ENCODE measurements at places on chromosomes 4 and X.

- no peak for DNase-seq
Observed at GRCh38 chrX:6980981-6981380, 166.5 kb upstream of the STS start.

GRCh38 chrX:75781611-75782010 lies 3.4 kb downstream of the MAGEE2 start:
- DNase-seq: no peak

- no peak for DNase-seq
Observed at GRCh38 chrX:83845397-83845796, 15.5 kb upstream of the CYLC1 start.

DNA sequence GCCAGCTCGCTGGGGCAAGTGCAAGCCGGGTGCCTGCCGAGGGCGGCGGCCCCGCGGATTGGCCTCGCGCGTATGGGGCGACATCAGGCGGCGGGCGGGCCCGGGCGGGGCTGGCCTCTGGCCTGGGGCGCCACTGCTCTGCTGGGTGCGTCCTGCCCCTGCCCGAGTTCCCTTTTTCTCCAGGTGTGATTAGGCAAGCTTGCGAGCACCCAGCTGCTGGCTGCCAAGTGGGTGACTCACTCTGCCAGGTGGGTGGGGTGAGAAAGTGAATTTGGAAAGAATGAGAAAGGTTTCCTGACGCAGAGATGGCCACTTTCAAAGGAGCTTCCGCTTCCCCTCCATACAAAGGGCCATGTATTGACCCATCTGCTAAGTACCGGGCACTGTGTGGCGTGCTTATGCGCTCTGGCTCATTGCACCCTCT lies 32.5 kb downstream of the FGFBP1 start:
- DNase-seq: peak; percentile 40

- no peak for DNase-seq
Observed at GRCh38 chr4:75179510-75179909, 246.6 kb downstream of the PARM1 start.

DNA sequence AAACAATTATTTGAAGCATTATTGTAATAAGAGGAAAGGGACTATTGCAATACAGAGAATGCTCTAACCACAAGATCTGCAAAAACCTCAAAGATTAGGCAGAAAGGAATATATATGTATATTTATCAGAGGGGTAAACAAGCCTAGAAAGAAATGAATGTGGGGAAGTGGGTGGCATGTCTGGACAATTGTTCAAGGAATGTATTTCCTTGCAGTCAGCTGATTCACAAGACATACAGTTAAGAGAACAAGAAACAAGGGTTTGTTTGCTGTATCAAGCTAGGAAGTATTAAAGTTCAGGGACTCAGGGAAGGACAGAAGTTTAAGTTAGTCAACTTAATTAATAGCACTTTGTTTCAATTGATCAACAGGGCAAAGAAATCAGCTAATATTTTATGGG lies 514.7 kb downstream of the CENPC start:
- no peak for DNase-seq

GRCh38 chr4:16858275-16858752 lies 40.1 kb downstream of the LDB2 start:
- no peak for DNase-seq

DNA sequence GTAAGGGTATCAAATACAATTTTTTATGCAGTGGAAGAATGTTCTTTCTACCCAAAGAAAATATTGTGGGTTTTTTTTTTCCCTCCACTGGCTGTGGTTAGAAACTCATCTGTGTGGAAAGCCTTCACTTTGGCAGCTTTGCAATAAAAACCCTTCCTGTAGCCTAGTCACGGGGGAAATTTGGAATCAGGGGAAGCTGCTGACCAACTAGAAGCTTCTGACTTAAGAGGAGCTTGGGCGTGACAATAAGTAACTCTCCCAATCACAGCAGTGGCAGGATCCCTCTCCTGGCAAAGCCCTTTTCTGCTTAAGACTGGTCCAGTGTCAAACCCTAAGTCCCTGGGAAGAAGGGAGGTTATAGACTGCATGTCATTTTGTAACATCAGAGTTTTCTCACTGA lies 87.9 kb downstream of the LRRC66 start:
- no peak for DNase-seq

GRCh38 chr4:9762823-9763475 lies 18.5 kb upstream of the DRD5 start:
- DNase-seq: peak; percentile 36

DNA sequence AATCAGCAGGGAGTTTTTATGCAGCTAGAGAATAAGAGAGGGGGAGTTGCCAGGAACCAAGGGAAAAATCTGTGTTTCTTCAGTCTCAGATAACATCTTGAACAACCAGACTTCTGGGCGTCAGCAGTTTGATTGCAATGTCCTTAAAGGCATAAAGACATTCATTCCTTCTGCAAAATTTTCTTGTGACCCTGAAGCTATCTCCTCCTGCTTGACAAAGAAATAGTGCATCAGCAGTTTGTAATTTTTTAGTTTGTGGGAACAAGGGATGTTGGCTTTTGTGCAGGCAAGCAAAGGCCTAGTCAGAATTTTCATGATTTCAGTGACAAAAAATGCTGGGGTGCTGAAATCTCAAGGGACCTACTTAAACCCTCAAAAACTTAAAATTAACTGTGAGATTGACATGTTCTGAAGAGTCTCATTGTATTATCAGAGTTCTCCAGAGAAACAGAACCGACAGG lies 125.8 kb upstream of the UNC5C start:
- DNase-seq: no peak

DNA sequence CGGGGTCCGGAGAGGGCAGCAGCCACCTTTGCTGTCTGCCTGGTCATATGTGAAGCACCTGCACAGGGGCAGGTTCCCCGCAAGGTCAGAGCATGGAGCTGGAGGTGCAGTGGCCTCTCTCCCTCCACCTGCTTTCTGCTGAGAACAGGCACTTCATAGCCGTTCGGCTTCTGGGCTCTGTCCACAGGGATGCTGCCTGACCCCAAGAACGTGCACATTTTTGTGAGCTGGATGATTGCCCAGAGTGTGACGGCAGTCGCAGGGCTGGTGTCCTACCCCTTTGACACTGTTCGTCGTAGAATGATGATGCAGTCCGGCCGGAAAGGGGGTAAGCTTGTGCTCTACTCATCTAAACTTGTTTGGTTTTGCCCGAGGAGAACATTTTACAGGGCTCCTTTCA lies 2.5 kb downstream of the SLC25A4 start:
- DNase-seq: no peak

GRCh38 chrX:123274796-123275195 lies 90.7 kb downstream of the GRIA3 start:
- DNase-seq: no peak

GRCh38 chr4:21134994-21135393 lies 434.7 kb downstream of the PACRGL start:
- DNase-seq: no peak

DNA sequence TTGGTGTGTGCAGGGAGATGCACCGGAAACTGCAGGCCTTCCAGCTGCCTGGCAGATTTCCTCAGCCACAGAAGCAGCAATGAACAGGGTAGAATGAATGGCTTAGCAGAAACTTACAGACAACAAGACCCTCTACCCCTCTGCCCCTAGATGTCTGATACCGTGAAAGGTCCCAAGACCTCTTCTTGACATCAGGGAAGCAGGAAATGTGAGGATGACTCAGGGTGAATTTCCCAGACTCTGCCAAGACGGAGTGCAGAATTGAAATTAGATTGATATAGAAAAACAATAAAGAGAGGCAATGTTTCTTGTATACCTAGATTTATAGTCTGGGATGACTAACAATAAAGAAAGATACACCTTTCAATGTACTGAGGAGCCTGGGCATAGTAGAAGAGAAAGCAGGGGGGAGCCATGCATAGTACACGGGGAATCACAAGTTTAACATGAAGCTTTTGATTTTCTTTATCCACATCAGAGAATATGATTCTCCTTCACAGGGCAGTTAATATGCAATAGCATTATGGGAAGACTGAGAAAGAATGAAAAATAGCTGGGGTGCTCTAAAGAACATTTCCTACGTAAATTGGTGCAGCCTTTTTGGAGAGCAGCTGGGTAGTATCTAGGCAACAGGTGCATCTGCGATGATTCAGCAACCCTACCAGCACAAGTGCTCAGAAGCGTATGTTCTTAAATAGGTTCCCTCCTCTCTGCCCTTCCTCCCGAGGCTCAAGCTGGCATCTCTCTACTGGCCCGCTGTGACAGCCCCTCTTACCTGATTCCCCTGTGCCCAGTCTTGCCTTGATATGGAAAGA lies 18.3 kb upstream of the CXCR3 start:
- DNase-seq: no peak

DNA sequence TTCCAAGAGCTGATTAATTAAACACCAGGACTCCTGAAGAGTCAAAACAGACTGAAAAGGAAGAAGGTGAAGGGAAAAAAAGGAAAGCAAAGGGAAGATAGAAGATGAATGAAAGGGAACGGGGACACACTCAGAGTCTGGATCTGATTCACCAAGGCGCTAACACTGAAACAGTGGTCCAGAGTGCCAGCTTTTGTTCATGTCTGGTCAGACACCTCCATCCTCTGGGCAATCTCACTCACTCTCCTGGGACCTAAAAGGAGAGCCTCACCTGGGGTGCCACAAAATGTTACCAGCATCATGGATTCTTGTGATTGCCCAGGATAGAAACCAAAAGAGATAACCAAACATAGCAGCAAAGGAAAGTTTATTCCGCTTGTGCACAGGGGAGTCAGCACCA lies 120.3 kb upstream of the AFF2 start:
- peak; percentile 37 for DNase-seq

DNA sequence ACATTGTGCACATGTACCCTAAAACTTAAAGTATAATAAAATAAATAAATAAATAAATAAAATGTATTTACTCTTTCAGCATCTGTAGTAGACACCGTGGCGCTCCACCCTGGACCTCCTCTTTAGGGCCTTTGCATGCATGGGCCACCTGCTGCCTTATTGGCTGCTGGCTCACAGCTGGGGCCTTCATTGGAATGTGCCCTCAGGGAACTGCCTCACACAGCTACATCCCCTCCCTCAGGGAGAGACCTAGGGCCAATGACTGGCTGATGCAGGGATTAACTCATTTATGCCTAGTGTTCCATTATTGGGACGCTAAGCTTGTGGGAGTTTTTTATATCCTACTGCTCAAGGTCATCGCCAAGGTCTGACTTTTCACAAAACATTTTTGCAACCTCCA lies 302.9 kb upstream of the FTHL17 start:
- DNase-seq: no peak

- DNase-seq: no peak
Observed at GRCh38 chr4:56666279-56666678, 14.8 kb downstream of the HOPX start.

GRCh38 chrX:81195712-81196111 lies 6.0 kb downstream of the HMGN5 start:
- peak; percentile 52 for DNase-seq

- no peak for DNase-seq
Observed at GRCh38 chr4:139875411-139875825, 209.8 kb downstream of the MGST2 start.

- DNase-seq: peak; percentile 39
Observed at GRCh38 chr4:174217273-174218126, 66.0 kb downstream of the FBXO8 start.

- DNase-seq: no peak
Observed at GRCh38 chr4:6189511-6189910, 10.8 kb downstream of the JAKMIP1 start.

DNA sequence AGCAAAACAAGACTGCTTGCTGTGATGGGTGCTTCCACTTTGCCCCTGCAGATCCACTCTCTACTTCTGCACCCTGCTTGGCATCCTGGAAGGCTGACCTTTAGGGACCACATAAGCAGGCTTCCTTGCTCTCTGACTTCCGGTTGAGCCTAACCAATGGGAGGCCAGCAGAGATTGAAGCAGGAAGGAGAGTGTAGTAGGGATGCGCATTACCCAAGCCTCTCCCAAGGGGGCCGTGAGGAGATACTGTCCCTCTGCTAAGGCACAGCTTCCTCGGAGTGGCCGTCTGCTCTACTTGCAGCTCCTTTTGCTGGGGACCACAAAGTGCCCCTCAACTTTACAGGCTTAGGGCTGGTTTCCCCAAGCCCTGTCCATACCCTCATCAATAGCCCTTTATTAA lies 624.3 kb upstream of the TENM3 start:
- DNase-seq: no peak

DNA sequence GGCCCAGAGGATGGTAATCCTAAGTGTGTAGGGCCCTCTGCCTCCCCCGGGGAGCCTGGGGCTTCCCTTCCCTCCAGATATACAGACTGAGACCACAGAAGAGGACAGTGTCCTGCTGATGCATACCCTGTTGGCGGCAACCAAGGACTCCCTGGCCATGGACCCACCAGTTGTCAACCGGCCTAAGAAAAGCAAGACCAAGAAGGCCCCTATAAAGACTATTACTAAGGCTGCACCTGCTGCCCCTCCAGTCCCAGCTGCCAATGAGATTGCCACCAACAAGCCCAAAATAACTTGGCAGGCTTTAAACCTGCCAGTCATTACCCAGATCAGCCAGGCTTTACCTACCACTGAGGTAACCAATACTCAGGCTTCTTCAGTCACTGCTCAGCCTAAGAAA lies 1.9 kb downstream of the TRO start:
- no peak for DNase-seq

GRCh38 chr4:87838890-87839591 lies 6.3 kb downstream of the MEPE start:
- no peak for DNase-seq

- no peak for DNase-seq
Observed at GRCh38 chr4:30722359-30723200, 2.4 kb downstream of the PCDH7 start.

- DNase-seq: no peak
Observed at GRCh38 chr4:92234393-92235176, 69.2 kb upstream of the GRID2 start.

- no peak for DNase-seq
Observed at GRCh38 chrX:84186603-84187532, 1.1 kb downstream of the RPS6KA6 start.

GRCh38 chr4:4574792-4575191 lies 32.9 kb upstream of the STX18 start:
- no peak for DNase-seq

- DNase-seq: no peak
Observed at GRCh38 chr4:87975466-87975865, at the start of gene SPP1. Gene SPP1 (plus strand): TSS chr4:87975714. CDS start chr4:87976896, 1,182 bp downstream.

GRCh38 chr4:75605928-75606327 lies 24.4 kb downstream of the CDKL2 start:
- no peak for DNase-seq

DNA sequence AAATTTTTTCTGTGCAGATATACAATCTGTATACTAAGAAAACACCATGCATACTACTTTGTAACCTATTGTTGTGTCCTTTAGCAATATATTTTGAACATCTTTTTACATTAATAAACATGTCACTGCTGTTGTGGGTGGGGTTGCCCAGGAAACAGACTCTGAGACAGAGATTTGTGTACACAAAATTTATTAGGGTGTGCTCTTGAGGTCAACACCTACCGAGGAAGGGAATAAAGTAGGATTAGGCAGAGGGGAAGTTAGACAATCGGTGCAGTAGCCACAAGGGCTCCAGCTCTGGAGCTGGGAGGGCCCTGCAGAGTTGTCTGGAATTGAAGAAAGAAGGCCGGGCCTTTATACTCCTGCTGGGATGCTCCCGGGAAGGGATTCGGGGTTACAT lies 56.4 kb downstream of the CXorf58 start:
- DNase-seq: no peak

GRCh38 chr4:153541456-153542096 lies 75.4 kb downstream of the TMEM131L start:
- DNase-seq: no peak

GRCh38 chr4:81030981-81031791 lies 678 bp downstream of the BMP3 start:
- peak; percentile 34 for DNase-seq

- DNase-seq: no peak
Observed at GRCh38 chr4:80921441-80921840, 109.1 kb upstream of the BMP3 start.
